GM12892 (cell line): ENCODE measurements at places on chromosomes 5 and 9.

- no peak for DNase-seq
Measured at GRCh38 chr5:33801292-33801691, 90.5 kb downstream of the ADAMTS12 start.

DNA sequence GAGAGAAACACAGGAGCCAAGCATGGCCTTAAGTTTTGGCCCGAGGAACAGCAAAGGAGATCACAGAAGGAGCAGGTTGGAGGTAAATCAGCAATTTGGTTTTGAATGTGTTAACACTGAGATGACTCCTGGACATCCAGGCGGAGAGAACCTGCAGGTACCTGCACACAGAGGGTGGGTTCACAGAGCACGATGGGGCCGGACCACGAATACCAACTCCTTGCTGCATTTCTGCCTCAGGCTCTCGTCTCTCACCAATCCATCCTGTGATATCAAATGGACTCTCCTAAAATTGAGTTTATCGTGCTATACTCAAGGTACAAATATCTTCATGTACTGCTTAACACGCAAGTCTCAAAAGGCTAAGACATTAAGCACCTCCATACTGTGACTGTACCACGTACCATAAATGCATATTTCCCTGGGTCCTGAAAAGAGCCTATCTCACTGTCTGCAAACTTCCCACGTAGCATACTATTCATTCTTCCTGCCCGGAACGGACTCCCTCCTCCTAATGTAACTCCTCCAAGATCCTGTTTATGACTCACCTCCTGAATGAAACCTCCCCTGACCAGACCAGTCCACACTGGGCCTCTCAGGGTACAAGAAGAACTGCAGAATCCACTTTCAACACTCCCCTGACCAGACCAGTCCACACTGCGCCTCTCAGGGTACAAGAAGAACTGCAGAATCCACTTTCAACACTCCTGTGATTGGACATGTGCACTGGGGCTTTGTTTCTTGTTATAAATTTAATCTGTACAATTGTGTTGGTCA lies 380.8 kb upstream of the RFX3 start:
- no peak for DNase-seq

- no peak for DNase-seq
Measured at GRCh38 chr9:101399643-101399970, 956 bp downstream of the ZNF189 start.

GRCh38 chr5:96256795-96257470 lies 176.1 kb downstream of the PCSK1 start:
- DNase-seq: no peak

- no peak for DNase-seq
Measured at GRCh38 chr9:137309368-137310188, 7.5 kb upstream of the NRARP start.

DNA sequence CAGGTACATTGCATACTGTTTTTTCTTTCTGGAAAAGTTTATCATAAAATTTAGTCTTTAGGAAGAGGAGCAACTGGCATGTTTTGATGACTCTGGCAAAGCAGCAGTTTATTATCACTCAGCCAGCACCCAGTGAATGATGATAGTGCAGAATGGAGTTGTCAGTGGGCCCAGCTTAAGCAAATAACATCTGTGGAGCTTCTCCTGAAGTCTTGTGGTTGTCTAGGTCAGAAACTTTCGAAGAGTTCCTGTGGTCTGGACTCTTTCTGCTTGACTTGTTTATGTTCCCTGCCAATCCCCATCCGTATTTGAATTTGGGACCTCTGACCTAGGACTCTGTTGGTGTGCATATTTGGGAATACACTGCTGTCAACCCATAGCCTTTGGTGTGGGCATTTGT lies 38.1 kb upstream of the C5orf47 start:
- DNase-seq: no peak

- DNase-seq: no peak
Measured at GRCh38 chr5:1292846-1293415, 1.9 kb downstream of the TERT start.

DNA sequence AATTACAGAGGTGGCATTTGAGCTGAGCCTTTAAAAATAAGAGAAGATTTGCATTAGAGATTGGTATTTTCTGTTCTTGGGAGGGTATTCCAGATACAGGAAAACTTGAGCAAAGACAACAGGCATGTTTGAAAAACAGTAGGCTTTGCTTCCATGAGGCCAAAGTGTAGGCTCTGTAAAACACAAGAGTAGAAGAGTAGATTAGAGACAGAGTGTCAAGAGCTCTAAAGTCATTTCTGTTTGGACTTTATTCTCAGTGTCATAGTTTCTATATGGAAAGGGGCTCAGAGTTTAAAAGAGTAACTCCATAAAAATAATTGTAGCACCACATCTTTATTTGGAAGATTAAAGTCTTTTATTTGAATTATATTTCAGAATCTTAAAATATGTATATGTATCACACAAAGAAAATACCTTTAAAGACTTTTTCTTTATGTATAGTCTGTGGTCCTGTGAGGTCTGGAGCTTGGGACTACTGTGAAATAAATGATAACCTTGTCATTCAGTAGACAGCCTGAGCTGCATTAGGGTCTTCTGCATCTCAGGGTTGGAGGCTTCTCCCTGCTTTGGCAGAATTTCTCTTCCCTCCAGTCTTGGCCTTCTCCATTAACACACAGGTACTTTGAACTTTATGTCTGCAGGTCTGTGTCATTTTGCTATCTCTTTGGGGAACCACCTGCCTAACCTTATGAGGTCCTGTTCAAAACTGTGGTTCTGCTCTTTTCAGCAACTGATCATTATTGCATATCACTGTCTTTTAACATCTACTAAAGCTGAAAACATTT lies 73.6 kb downstream of the ZSWIM6 start:
- no peak for DNase-seq

GRCh38 chr5:173644673-173645436 lies 28.4 kb upstream of the BOD1 start:
- no peak for DNase-seq

- DNase-seq: no peak
Measured at GRCh38 chr5:64682608-64683007, 7.7 kb upstream of the SHISAL2B start.

GRCh38 chr5:140553657-140554056 lies 3.6 kb downstream of the SRA1 start:
- no peak for DNase-seq

GRCh38 chr9:121463026-121463807 lies 36.4 kb downstream of the GGTA1 start:
- DNase-seq: no peak

DNA sequence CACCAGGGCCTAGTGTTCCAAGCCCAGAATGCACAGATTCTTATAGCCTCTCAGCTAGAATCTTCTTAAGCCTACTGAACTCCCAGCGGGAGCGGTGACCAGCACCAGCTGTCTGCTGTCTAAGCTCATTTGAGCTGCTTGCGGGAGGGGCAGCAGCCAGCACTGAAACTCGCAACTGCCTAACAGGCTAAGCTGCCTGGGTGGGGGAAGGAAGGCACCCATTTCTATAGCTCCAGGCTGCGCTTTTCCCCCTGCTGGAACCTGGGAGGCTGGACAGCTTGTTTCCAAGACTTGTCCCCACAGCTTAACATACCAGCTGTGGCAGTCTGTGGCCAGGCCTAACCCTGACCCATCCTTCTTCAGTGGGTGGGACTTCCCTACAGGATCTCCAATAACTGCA lies 512.9 kb downstream of the EFNA5 start:
- no peak for DNase-seq
